Muscle of arm (tissue), 14 donors: ENCODE measurements at places on chromosomes 4 and X.

DNA sequence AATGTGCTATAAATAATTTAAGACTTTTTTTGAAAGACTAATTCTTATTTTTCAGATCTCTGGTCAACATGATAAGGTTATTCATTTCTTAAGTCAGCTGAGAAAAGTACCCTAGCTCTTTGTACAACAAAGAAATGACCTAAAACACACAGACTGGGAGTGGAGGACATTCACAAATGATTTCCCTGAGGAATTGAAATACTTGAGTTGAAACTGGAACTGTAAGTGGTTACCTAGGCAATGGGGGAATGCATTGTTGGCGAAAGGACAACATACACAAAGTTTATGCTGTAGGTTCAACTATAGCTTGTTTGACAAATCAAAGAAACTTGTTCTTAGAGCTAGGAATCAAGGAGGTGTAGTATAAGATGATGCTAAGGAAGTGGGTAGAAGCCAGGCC, 915.5 kb downstream of the FAT4 start:
- DNase-seq, result no peak

DNA sequence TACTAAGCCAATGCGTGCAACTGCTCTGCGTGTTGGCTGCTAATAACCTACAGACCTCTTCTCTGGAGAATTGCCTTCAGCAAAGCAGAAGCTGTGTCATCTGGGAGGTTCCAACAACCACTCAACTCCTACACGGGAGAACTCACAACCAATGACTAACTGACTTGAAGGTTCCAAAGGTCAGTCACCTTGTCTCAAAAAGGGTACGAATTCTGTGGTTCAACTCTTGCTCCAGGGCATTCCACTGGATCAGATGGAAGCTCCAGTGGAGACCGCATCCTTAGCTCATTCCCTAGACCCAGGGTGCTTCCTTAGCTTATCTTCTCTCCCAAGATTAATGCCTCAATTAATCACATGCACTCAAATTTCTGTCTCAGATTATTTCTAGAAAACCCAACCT, 222.7 kb downstream of the CHIC2 start:
- DNase-seq, result no peak

DNA sequence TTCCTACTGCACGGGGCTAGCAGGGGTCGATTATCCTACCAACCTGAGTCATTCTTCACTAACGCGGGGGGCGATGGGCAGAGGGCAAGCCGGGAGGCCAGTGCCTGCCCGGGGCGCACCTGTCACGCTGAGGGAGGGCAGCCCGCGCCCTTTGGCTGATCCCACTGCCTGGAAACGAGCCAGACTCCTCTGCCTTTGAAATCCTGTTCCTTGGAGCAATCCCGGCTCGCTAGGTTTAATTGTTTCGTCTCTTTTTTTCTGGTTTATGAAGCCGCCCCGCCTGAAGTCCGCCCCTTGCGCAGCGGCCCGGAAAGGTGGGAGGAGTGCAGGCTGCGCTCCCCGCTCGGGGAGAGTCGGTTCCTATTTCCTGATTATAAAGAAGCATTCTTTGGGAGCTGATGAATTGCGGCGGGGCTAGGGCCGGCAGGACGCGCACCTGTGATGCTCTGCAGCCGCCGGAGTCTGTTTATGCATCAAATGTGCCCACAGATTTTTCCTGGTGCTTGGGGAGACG, 484.2 kb downstream of the BCOR start:
- peak; percentile 32 for DNase-seq

- no peak for DNase-seq
Measured at GRCh38 chr4:23900636-23901035, 10.8 kb upstream of the PPARGC1A start.

GRCh38 chr4:140289486-140289885, 84.0 kb upstream of the SCOC start:
- DNase-seq, result no peak

GRCh38 chrX:20461002-20461401, 194.3 kb upstream of the RPS6KA3 start:
- no peak for DNase-seq

- no peak for DNase-seq
Measured at GRCh38 chr4:76238236-76238635, 13.3 kb upstream of the FAM47E start.

GRCh38 chrX:53088136-53088974, 5.6 kb upstream of the KANTR start:
- DNase-seq, result peak; percentile 69

GRCh38 chrX:111410590-111411078, 1.4 kb downstream of the DCX start:
- no peak for DNase-seq

DNA sequence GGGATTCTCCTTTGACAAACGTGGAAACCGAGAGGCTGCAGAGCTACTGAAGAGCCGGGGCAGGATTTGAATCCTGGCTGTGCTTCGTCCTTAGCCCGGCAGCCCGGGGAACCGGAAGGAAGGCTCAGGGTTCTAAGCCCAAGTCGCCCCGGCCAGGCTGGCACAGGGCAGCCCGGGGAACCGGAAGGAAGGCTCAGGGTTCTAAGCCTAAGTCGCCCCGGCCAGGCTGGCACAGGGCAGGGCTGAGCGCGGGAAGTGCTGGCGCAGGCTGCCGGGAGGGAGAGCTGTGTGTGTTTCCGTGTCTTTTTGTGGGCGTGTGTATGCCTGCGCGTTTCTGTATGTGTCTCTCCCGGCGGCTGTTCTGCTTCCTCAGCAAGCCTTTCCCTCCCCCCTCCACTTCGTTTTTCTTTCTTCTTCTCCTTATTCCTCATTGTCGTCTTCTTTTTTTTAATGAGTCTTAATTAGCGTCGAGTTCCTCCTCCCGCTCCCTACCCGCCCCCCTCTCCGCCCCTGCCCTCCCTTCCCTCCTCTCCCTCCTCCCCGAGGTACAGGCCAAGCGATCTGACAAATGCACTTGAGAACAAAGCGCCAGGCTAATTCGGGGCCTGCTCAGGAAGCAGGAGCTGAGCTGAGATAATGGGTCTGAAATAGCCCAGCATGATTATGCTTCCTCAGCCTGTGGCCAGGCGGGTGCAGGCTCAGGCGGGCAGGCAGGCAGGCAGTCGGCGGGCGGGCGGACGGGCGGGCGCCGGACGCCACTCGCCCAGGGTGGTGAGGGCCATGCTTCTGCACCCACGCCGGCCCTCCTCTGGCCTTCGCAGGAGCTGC, 65.9 kb downstream of the EFNB1 start:
- peak; percentile 53 for DNase-seq

GRCh38 chrX:13536551-13536950, 32.9 kb upstream of the EGFL6 start:
- DNase-seq, result peak; percentile 63

GRCh38 chr4:177214935-177215334, 94.7 kb upstream of the NEIL3 start:
- DNase-seq, result no peak

GRCh38 chr4:125489952-125490690, 175.4 kb downstream of the FAT4 start:
- DNase-seq, result no peak

- DNase-seq, result no peak
Measured at GRCh38 chr4:56342746-56343145, 44.5 kb downstream of the AASDH start.

- no peak for DNase-seq
Measured at GRCh38 chr4:40333921-40334352, 1.2 kb upstream of the CHRNA9 start.

DNA sequence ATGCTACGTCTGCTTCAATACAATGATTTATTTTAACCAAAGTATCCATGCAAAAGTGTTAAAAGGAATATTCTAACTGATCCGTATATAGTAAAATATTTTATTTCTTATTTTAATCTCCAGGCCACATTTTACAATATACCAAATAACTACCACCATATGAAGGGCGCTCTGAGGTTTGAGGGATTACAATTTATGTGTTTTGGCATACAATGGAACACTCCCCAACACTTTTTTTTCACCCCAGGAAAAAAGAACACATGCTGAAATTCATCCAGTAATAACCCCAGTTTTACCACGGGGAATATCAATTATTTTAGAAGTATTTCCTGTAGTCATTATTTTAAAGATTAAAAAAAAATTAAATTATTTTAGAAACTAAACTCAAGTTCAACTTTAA, 65.4 kb downstream of the APBB2 start:
- no peak for DNase-seq

DNA sequence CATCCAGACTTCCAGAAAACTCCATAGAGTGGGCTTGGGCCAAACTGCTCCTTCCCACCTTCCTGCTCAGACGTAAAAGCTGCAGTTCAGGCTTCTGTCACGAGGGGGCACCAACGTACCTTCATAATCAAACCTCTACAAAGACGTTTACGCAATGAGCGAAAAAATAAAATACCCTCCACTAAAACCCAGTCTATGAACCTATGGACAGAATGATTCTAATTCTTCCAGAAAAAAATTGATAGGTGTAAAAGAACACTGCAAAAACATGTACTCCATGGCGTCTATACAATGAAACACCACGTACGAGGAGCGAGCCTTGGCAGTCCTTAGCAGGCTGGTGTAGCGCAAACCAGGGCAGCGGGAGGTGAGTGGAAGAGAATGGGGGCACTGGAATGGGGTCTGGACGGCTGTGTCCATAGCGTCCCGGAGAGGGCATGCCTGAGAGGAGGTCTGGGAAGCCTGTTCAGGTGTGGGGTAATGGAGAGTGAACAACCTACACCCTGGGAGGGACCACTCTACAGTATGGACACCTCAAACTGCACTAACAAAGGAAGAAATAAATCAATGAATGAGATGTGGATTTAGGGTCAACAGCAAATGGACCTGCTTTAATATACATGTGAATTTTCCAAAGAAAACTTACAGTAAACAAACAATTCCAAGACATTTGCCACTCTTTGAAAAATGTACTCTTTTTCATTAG, 14.4 kb upstream of the RAB40A start:
- peak; percentile 85 for DNase-seq

DNA sequence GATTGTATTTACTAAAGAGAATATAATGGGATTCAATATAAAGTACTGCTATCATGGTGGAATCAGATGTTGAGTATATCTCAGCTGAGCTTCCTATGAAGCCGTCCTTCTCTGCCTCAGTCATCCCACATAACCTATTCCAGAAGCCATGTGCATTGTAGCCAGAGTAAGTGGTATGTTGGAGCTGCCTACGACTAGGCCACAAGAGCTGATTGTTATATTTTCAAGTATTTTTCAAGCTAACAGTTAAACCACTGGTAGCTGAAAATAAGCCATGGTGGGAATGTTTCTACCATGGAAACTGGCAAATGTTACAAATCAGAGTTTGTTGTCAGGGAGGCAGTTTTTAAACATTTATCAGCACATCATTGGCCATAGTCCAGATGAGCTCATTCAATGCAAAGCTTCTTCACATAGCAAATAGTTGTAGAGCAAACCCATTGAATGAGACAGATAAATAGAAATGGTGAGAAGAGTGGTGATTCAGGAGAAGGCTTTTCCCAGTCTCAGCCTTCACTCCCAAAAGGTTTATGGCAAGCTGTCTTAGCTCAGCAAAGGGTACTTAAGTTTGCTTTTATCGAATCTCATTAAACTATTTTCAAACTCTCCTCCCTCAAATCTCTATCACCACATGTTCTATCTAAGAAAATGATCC, 436.4 kb downstream of the PCDH19 start:
- no peak for DNase-seq

GRCh38 chrX:24259544-24260240, 54.2 kb downstream of the SUPT20HL2 start:
- peak; percentile 67 for DNase-seq

DNA sequence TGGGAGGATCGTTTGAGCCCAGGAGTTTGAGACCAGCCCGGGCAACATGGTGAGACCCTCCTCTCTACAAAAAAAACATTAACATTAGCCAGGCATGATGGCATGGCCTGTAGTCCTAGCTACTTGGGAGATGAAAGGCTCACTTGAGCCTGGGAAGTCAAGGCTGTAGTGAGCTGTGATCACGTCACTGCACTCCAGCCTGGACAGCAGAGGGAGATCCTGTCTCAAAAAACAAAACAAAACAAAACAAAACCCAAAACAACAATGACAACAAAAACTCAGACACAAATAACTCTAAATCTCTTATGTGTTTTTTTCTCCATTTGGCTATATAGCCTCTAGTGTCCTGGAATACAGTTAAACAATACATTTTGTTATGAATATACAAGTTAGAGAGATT, 127.3 kb upstream of the STK26 start:
- DNase-seq, result no peak

DNA sequence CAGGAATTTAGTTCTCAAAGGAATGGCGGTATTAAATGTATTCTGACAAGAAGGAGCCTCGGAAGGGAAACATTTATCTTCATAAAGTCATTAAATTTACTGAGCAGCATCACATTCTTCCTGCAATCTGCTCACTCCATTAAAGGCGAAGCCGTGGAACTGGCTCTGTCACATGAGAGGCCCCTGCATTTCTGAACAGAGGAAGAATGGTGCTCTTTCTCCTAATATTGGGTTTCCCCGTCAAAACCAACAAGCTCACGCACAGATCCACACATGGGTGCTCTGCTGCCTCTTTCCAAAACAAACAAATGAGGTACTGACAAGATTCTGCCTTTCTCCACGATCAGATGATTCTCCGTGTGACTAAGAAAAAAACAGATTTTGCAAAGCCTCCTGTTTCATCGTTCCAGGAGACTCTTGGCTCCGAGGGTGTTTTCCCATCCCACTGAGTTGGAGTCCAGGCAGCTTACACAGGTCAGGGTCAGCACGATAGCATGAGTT, 191.2 kb downstream of the IDS start:
- peak; percentile 35 for DNase-seq

DNA sequence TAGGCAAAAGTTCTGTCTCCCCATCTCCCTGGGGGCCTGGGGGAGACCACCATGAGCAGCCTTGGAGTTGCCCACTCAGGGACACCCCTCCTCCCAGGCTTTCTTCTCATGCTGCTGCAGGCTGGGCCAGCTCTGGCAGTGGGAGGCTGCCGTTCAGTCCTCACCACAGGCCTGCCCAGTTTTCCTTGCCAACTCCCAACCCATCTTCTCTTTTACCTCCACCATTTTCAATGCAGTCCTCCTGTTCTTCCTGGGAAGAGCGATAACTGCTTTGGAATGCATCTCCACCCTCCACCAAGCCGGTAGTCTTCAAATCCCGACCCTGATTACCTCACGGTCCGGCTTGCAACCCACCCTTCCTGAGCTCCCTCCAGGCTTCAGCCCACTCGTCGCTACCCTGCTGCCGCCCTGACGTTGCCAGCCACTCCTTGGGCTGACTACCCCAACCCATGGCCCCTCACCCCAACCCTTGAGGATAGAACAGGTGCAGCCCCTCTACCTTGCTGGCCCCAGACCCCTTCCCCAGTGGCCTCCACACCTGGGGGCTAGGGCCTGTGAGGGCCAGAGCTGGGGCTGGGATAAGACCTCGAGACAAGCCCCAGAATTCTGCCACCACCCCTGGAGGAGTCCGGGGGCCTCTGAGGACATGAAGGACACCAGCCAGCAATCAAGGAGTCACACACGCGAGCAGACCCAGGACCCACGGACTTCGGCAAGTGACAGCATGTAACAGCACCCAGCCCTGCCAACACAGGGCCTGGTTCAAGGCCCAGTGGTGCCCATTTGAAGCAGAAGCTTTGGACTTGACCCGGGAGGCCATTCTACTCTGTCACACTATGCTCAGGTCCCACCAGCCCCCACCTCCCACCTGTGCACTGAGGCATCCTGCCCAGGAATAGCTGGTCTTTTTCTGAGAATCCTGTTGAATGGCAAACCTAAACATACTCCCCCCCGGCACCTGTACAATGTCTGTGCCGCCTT, 9.2 kb downstream of the WDR1 start:
- DNase-seq, result no peak

GRCh38 chrX:34629572-34629971, 27.5 kb downstream of the TMEM47 start:
- DNase-seq, result peak; percentile 40

GRCh38 chrX:136162827-136163570, 15.7 kb downstream of the FHL1 start:
- no peak for DNase-seq

- no peak for DNase-seq
Measured at GRCh38 chr4:66489783-66490452, 819.6 kb upstream of the EPHA5 start.
